ENCODE measurements at places on chromosomes 1 and 21.
A peak's percentile ranks its signal among the peaks of the same experiment; 100 is the strongest.

DNA sequence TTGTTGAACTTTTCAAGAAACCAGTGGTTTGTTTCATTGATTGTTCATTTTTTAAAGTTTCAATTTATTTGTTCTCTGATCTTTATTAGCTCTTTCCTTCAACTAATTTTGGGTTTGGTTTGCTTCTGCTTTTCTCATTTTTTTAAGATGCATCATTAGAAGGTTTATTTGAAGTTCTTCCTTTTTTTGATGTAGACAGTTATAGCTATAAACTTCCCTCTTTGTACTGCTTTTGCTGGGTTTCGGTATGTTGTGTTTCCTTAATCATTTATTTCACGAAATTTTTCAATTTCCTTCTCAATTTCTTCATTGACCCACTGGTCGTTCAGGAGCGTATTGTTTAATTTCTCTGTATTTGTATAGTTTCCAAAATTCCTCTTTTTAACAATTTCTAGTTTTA, 133.3 kb upstream of the GPR52 start:
- no peak overlapping the region for H3K4me3 ChIP-seq
- no peak overlapping the region for H3K27ac ChIP-seq
- no peaks in the 10 kb centered on the region for H3K36me3 ChIP-seq
- DNase-seq, result no peak

DNA sequence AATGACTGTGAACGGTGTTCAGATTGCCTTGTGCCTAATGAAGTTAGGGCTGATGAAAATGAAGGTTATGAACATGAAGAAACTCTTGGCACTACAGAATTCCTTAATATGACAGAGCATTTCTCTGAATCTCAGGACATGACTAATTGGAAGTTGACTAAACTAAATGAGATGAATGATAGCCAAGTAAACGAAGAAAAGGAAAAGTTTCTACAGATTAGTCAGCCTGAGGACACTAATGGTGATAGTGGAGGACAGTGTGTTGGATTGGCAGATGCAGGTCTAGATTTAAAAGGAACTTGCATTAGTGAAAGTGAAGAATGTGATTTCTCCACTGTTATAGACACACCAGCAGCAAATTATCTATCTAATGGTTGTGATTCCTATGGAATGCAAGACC, 96.6 kb downstream of the ZFYVE9 start:
- H3K4me1 ChIP-seq, result no peaks in the 10 kb centered on the region
- no peak overlapping the region for H3K27ac ChIP-seq
- no peak overlapping the region for H3K4me3 ChIP-seq
- H3K27me3 ChIP-seq, result no peaks in the 10 kb centered on the region
- no peak for DNase-seq

DNA sequence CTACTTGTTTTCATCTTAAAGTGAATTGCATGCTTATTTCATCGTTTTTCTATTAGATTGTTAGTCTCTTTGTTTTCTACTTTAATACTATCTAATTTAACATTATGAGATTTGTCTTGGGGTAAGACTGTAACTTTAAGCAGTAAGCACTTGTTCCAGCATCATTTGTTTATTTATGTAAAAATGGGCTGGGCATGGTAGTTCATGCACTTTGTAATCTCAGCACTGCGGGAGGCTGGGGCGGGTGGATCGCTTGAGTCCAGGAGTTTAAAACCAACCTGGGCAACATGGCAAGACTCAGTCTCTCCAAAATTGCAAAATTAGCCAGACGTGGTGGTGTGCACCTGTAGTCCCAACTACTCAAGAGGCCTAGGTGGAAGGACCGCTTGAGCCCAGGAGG, 15.3 kb upstream of the PAXBP1 start:
- no peaks in the 10 kb centered on the region for H3K36me3 ChIP-seq
- DNase-seq, result no peak
- H3K4me3 ChIP-seq, result no peak overlapping the region
- no peak overlapping the region for H3K27ac ChIP-seq

- H3K4me3 ChIP-seq, result no peak overlapping the region
- no peaks in the 10 kb centered on the region for H3K36me3 ChIP-seq
- H3K27ac ChIP-seq, result no peak overlapping the region
Measured at GRCh38 chr1:222769181-222769580, 32.2 kb downstream of the FAM177B start.

- H3K27ac ChIP-seq, result no peak overlapping the region
- no peaks in the 10 kb centered on the region for H3K27me3 ChIP-seq
- no peak for DNase-seq
- H3K4me1 ChIP-seq, result peaks cover 29% of the 10 kb centered on the region
- H3K36me3 ChIP-seq, result no peaks in the 10 kb centered on the region
Measured at GRCh38 chr1:54294887-54295286, 94.9 kb downstream of the MRPL37 start.

DNA sequence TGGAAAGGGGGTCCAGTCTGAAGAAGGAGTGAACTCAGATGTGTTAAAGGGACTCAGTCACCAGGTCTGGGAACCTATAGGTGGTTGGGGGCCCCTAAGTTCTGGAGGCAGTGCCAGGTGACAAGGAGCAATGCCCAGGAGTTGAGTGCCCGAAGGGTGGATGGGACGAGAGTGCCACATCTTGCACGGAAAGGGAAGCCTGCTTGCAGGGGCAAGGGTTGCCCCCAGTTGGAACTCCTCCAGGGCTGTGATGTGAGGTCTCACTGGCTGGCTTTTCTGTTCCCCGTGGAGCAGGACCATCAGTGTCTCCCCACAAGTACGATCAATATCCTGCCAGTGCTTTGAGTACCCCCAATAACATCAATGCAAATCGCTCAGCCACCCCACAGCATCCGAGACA, 107.3 kb downstream of the TOMM20 start:
- H3K27me3 ChIP-seq, result no peaks in the 10 kb centered on the region
- H3K4me3 ChIP-seq, result no peak overlapping the region
- H3K27ac ChIP-seq, result no peak overlapping the region
- H3K36me3 ChIP-seq, result no peaks in the 10 kb centered on the region

- H3K4me3 ChIP-seq, result no peak overlapping the region
- H3K27me3 ChIP-seq, result no peaks in the 10 kb centered on the region
- no peaks in the 10 kb centered on the region for H3K4me1 ChIP-seq
- no peak overlapping the region for H3K27ac ChIP-seq
- no peaks in the 10 kb centered on the region for H3K36me3 ChIP-seq
Measured at GRCh38 chr1:6998267-6998666, 213.0 kb downstream of the CAMTA1 start.

DNA sequence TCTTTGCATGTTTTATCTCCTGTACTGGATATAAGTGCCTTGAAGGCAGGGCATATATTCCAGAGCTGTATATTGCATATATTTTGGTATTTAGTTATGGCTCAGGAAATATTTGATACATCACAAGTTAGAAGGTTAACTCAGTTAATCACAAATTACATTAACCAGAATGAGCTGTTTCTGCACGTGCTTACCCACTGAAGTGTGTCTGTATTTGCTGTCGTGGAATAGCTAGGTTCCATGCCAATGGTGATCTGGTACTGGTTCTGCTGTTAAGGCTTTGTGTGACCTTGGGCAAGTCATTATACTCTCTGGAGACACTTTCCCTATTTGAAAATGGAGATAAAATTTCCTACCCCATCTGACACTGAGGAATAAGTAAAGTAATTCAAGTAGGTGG, 50.7 kb downstream of the OSBPL9 start:
- no peaks in the 10 kb centered on the region for H3K36me3 ChIP-seq
- H3K4me3 ChIP-seq, result no peak overlapping the region
- no peak for DNase-seq

GRCh38 chr1:92698932-92699331, 86.0 kb downstream of the EVI5 start:
- no peak overlapping the region for H3K4me3 ChIP-seq
- H3K27me3 ChIP-seq, result no peaks in the 10 kb centered on the region
- peaks cover 12% of the 10 kb centered on the region for H3K36me3 ChIP-seq
- no peak for DNase-seq

- no peak overlapping the region for H3K4me3 ChIP-seq
- H3K27me3 ChIP-seq, result no peaks in the 10 kb centered on the region
- no peaks in the 10 kb centered on the region for H3K36me3 ChIP-seq
- DNase-seq, result peak; percentile 49
Measured at GRCh38 chr1:207565546-207566468, 69.8 kb downstream of the CR1 start.

DNA sequence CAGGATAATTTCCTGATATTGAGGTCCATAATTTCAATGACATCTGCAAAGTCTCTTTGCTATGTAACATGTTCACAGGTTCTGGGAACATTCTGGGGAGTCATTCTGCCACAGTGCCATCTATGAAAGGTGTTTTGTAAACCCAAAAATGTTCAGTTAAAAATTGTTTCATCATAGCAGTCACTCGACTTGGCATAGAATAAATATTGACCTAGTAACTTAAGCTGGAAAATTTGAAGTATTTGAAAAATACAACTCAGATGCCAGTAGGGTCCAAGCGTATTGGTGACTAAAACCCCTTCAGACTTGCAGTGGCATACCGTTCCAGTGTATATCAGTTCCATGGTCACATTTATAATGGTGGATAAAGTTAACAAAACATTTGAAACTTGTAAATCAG, 6.8 kb downstream of the DESI2 start:
- no peaks in the 10 kb centered on the region for H3K36me3 ChIP-seq
- peak overlapping the region; percentile 85 for H3K27ac ChIP-seq
- no peak for DNase-seq
- H3K4me1 ChIP-seq, result peaks cover 53% of the 10 kb centered on the region

DNA sequence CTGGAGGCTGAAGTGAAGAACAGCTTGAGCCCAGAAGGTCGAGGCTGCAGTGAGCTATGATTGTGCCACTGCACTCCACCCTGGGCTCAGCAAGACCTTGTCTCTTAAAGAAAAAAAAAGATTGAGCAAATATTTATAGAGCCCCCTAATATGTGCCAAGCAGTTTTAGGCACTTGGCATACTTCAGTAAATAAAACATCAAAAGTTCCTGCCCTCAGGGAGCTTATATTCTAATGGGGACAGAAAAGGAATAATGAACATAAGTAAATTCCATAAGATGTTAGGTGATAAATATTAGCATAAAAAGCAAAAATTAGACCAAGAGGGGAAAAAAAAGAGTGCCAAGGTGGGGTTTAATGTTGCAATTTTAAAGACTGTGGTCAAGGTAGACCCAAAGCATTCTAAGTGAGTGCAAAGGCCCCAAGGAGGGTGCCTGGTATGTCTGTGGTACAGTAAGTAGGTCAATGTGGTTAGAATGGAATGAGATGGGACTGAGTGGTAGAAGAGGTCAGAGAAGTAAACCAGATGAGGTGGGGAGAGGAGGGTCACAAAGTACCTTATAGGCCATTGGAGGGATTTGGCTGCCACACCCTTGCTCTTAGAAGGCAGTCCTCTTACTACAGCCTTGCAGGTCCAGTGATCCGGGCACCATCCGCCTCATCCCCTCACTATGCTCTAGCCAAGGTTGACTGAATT, 2.2 kb upstream of the TOE1 start:
- no peak overlapping the region for H3K27ac ChIP-seq
- H3K4me3 ChIP-seq, result no peak overlapping the region
- no peak for DNase-seq
- no peaks in the 10 kb centered on the region for H3K27me3 ChIP-seq
- H3K4me1 ChIP-seq, result peaks cover 18% of the 10 kb centered on the region
- peaks cover 11% of the 10 kb centered on the region for H3K36me3 ChIP-seq

GRCh38 chr1:109567877-109568672, 19.7 kb downstream of the GNAI3 start:
- H3K36me3 ChIP-seq, result no peaks in the 10 kb centered on the region
- H3K27ac ChIP-seq, result no peak overlapping the region
- no peak overlapping the region for H3K4me3 ChIP-seq
- H3K4me1 ChIP-seq, result peaks cover 37% of the 10 kb centered on the region

- no peak for DNase-seq
- H3K36me3 ChIP-seq, result no peaks in the 10 kb centered on the region
- H3K4me1 ChIP-seq, result peaks cover 15% of the 10 kb centered on the region
- no peak overlapping the region for H3K27ac ChIP-seq
- no peaks in the 10 kb centered on the region for H3K27me3 ChIP-seq
Measured at GRCh38 chr1:22805672-22806038, 95.0 kb downstream of the EPHB2 start.

- H3K27me3 ChIP-seq, result no peaks in the 10 kb centered on the region
- no peak for DNase-seq
- no peaks in the 10 kb centered on the region for H3K36me3 ChIP-seq
- no peak overlapping the region for H3K4me3 ChIP-seq
- H3K27ac ChIP-seq, result no peak overlapping the region
Measured at GRCh38 chr1:4020449-4020848, 120.4 kb upstream of the C1orf174 start.

DNA sequence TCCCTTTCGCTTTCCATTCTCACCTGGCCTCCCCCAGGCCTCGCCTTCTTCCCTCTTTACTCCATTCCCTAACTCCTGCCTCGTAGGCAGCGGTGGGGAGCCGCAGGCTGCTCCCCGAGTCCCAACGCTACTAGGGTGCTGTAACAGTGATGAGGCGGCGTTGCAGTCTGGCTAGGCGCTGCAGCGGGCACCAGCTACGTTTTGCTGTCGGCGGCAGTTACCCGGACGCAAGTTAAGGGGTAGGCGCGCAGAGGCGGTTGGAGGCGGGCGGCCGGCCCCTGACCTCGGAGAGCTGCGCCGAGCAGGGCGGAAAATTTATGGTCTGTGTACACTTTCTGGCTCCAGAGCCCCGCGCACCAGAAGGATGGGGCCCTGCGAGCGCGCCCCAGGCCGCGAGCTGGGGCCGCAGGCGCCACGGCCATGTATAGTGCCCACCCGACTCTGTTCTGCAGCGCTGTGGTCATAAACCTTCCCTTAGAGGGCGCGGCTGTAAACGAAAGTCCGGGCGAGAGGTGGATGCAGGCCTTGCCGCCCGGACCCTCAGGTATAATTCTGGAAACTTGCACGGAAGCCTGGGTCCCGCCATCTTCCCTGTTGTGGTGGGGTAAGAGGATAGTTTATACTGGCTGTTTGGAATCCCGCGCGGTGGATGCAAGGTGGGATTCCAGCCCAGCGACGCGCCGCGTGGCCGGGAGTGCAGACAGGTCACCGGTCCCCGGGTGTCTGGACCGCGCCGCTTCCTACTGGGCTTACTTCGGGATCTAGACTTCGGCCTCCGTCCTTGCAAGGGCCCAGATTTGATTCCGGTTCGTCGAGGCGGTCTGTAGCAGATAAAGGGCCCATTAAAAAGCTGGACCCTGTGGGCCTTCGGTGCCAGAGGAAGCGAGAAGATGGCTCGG, 15.0 kb downstream of the HLX start:
- H3K4me3 ChIP-seq, result peak overlapping the region; percentile 5
- H3K27me3 ChIP-seq, result peaks cover 28% of the 10 kb centered on the region
- H3K4me1 ChIP-seq, result peaks cover 8% of the 10 kb centered on the region
- no peaks in the 10 kb centered on the region for H3K36me3 ChIP-seq

DNA sequence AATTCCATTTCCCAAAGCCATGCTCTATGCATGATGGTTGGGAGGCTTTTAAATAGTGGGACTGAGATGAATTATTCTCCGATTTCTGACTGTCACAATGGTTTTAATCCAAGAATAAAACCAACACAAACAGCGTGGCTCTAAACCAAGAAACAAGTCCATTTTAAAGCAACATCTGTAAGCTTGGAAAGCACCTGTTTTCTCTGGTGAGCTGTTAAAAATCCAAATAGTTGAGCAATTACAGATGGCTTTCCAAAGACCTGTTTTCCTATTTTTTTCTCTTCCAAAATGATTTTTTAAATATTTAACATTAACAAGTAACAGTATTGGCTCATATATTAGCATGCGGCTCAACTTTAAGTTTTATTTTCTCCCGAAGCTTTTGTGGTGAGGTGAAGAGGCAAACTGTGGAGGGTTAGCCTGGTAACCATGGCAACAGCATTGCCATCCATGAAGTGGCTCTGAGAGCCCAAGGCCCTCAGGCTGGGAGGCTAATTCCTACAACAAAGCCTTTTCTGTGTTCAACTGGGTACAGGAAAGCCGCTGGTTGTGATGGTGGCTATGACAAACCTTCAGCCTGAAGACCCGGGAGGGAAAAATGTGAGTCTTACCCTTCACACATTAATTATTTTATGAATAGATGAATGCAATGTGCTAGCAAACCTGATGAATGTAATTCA, 56.7 kb upstream of the B3GALT5 start:
- no peaks in the 10 kb centered on the region for H3K27me3 ChIP-seq
- DNase-seq, result peak; percentile 39
- H3K4me1 ChIP-seq, result no peaks in the 10 kb centered on the region
- H3K4me3 ChIP-seq, result no peak overlapping the region
- H3K27ac ChIP-seq, result no peak overlapping the region
- no peaks in the 10 kb centered on the region for H3K36me3 ChIP-seq

Data from thyroid gland (tissue), 4 donors.